ENCODE measurements at places on chromosomes 6 and 20.

- no peak for DNase-seq
Measured at GRCh38 chr20:24469894-24470745, 691 bp downstream of the SYNDIG1 start.

GRCh38 chr6:11246722-11247121 lies 14.3 kb upstream of the NEDD9 start:
- no peak for DNase-seq

- no peak for DNase-seq
Measured at GRCh38 chr6:10478187-10479040, 42.7 kb upstream of the GCNT2 start.

- DNase-seq, result no peak
Measured at GRCh38 chr6:84560436-84561390, 203.7 kb downstream of the TBX18 start.

DNA sequence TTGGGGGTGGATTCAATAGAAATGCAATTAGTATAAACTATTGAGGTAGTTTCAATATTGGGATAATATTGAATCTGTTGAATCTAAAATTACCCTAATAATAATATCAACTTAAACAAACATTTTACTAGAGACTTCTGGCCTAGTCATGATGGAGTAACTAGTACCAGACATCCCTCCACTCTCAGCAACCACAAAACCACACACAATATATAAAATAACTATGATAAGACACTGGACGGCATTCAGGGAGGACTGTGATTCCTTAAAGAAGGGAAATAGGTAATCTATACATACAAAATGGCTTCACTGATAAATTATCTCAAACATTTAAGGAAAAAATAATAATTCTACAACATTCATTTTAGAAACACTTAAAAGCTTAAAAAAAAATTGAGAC lies 38.9 kb upstream of the TMEM14A start:
- no peak for DNase-seq

GRCh38 chr6:8628736-8629135 lies 193.4 kb upstream of the SLC35B3 start:
- DNase-seq, result no peak

DNA sequence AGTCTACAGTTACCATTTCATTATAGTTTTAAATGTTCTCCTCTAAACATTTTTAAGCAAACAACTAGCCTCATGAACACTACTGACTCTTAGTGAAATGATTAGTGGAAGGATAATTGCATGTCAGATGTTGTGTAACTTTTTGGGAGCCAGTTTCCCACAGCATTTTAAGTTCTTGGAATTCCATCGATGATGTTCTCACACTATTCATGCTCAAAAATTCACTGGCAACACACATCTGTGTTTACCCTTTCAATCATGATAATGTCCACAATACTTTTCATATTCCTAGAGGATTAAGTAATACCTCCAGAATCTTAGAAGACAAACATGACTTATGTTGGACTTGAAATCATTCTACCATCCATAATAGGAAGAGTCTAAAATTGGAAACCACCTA lies 678.1 kb upstream of the ID4 start:
- no peak for DNase-seq

DNA sequence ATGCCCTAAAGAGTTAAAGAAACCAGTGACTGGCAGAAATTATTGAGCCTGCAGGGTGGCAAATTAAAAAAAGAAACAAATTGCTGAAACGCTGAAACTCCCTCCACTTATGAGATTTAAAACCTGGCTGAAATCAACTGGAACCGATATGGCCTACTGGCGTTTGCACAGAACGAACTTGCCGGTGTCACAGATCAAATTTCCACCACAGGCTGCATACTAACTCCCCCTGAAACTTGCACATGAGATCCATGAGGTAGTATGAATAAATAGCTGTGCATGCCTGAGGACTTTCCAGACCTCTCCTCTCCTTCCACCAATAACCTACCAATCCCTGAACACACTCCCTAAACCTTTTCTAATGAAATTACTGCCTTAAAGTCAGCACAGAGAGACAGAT lies 150.4 kb downstream of the RNGTT start:
- no peak for DNase-seq

GRCh38 chr6:157845493-157846259 lies 22.6 kb downstream of the SNX9 start:
- no peak for DNase-seq

DNA sequence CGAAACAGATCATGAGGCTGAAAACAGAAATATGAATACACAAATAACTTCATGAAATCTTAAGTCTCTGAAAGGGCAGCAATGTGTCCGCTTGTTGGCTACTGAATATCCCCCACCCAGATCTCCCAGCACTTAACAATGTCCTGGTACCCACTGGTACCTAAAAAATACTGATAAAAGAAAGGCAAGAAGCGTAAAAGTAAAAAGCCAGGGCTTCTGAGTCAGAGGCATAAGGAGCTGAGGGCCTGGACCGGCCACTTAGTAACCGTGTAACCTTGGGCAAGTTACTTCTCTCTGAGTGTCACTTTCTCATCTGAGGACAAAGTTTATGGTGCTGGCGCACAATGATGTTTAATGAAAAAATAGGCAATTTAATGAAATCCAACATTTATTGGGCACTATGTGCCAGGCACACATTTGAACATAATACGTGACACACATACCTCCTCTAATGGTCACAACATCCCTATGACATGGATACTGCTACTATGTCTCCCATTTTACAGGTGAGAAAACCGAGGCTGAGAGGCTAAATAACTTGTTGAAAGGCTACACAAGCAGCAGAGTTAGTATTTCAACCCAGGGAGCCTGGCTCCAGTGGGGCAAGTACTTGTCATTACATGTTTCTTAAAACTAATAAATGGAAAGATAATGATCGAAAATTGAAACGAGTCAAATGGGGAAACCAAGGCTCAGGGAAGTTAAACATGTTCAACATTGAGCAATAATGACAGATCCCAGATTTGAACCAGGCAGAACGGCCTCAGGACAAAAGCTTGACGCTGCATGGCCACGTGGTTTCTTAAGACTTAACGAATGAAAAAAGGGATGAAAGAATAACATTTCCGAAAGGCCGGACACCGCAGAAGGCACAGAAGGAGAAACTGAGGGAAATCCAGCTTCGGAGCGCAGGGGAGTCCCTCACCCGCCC lies 828 bp downstream of the TP53RK start:
- DNase-seq, result no peak

GRCh38 chr20:43477619-43478018 lies 19.9 kb downstream of the SRSF6 start:
- no peak for DNase-seq

GRCh38 chr6:148523048-148523447 lies 180.4 kb downstream of the SASH1 start:
- DNase-seq, result no peak

GRCh38 chr6:26392932-26393636 lies 9.0 kb upstream of the BTN3A1 start:
- DNase-seq, result no peak

GRCh38 chr6:158789115-158789917 lies 29.9 kb downstream of the EZR start:
- no peak for DNase-seq

- DNase-seq, result no peak
Measured at GRCh38 chr6:20837189-20837588, 302.9 kb downstream of the CDKAL1 start.

DNA sequence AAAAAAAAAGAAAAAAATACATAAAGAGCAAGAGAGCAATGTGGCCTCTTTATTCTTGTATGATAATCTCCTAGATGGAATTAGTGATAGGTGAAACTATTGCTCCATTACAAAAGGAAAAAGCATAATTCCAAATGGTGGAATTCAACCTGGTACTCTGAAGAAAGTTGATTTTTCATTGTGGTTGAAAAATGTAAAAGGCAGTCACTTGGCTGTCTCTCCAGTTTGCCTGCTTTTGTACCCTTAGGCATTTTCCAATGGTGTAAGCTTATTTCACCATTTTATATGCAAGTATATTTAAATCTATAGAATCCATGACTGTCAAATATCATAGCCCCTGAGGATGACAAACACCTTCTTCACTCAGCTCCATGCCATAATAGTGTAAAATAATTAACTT lies 38.8 kb upstream of the PKHD1 start:
- DNase-seq, result no peak

DNA sequence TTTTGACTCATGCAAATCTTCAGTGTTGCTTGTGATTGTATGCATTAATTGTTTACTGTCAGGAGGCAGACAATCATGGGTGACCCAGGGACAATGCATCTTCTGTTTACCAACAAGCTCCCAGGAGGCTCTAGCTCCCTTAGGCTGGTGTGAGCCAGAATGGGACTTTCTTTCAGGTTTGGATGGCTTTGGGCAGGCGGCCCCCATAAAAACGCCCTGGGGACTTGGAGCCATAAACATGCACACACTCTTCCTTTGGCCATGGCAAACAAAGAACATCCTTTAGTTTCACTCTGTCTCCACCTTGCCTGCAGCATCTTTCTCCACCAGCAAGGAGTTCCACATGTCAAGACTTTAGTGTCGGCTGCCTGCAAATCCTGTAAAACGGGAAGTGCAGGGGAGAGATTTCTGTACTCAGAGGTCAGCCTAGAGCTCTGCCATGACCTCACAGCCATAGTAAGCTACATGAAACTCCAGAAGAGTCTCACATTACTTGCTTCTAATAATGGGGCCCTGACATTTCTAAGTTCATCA lies 127.6 kb downstream of the MAP3K7 start:
- DNase-seq, result no peak

DNA sequence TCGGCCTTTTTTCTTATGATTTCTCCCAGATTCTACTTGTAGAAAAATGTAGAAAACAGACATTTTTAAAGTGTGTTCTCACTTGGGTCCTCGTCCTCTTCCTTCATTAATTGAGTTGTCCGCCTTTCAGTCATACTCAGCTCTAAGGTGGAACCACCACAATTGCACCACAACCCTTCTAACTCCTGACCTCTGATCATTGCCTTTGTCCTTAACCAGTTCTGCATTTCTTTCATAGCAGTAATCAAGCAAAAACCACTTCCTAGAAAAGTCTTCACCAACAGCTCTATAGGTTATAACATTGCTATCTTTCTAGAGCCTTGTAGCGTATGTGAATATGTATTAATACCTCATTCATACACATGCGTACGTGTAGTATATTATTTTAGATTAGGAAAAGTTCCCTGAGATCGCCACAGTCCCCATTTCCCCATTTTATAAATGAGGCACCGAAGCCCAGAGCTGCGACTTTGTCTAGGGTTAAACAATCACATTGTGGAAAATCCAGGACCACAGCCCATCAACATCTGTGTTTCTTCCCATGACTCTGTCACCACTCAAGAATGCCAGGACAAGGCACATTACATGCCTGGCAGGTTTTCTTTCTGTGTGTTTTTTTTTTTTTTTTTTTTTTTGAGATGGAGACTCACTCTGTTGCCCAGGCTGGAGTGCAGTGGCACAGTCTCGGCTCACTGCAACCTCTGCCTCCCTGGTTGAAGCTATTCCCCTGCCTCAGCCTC lies 175.5 kb downstream of the BTBD3 start:
- DNase-seq, result no peak

- no peak for DNase-seq
Measured at GRCh38 chr6:106450653-106451052, 90.1 kb downstream of the CRYBG1 start.

Measured in activated naive CD4-positive, alpha-beta T cell treated with anti-CD3 and anti-CD28 coated beads, Interleukin-2, amount 50 U/mL, for 16 hours (primary cell).